ENCODE measurements at places on chromosomes 4 and X. TPM values are rescaled to one million over a fixed set of nuclear protein-coding genes. Genes with fewer than 3 reads are reported as not detected.

The SHISA3 gene
- total RNA-seq: 0.65 TPM

The NLGN3 gene
- total RNA-seq: 0.33 TPM

The SH2D1A gene
- not detected for total RNA-seq

The TREX2 gene
- total RNA-seq: 5.9 TPM

The ATP1B4 gene
- not detected for total RNA-seq

The GPC3 gene
- not detected for total RNA-seq

The TRAM1L1 gene
- 1.1 TPM for total RNA-seq

The PHKA1 gene
- total RNA-seq: 6.5 TPM

The XAGE2 gene
- total RNA-seq: not detected

The MGAT4D gene
- total RNA-seq: not detected

The RAB40A gene
- total RNA-seq: 0.10 TPM

The S100G gene
- total RNA-seq: not detected

The ADGRG4 gene
- under 0.01 TPM for total RNA-seq

The TMSB15C gene
- total RNA-seq: 5.0 TPM

The DOCK11 gene
- total RNA-seq: 0.33 TPM

The HGFAC gene
- 0.33 TPM for total RNA-seq

The MAGEB5 gene
- total RNA-seq: not detected

The CDKL2 gene
- total RNA-seq: 0.29 TPM

The ABCD1 gene
- total RNA-seq: 13.8 TPM

The RS1 gene
- not detected for total RNA-seq

The MTTP gene
- not detected for total RNA-seq

The F8A2 gene
- total RNA-seq: not detected

The ADGRL3 gene
- not detected for total RNA-seq

The FGB gene
- not detected for total RNA-seq

The GAGE2A gene
- not detected for total RNA-seq

The NPNT gene
- 0.10 TPM for total RNA-seq

The SLIT2 gene
- total RNA-seq: 1.6 TPM

The DCAF4L1 gene
- 0.19 TPM for total RNA-seq

The CXorf65 gene
- not detected for total RNA-seq

The PLAC8 gene
- total RNA-seq: 2.5 TPM

The ITIH6 gene
- not detected for total RNA-seq

The TRPC3 gene
- total RNA-seq: not detected

The ARMCX6 gene
- total RNA-seq: 40.3 TPM

The DDIT4L gene
- total RNA-seq: 8.0 TPM

The LRCH2 gene
- 5.0 TPM for total RNA-seq

The RLIM gene
- total RNA-seq: 56.5 TPM

The APBB2 gene
- total RNA-seq: 159 TPM

The CT45A2 gene
- not detected for total RNA-seq

The GPR50 gene
- not detected for total RNA-seq

The GABRB1 gene
- total RNA-seq: not detected

The OTUD6A gene
- total RNA-seq: not detected

The FAM90A26 gene
- not detected for total RNA-seq

The TMPRSS11D gene
- total RNA-seq: 0.29 TPM
